MCF 10A (cell line): ENCODE measurements at places on chromosomes 12 and 14.

DNA sequence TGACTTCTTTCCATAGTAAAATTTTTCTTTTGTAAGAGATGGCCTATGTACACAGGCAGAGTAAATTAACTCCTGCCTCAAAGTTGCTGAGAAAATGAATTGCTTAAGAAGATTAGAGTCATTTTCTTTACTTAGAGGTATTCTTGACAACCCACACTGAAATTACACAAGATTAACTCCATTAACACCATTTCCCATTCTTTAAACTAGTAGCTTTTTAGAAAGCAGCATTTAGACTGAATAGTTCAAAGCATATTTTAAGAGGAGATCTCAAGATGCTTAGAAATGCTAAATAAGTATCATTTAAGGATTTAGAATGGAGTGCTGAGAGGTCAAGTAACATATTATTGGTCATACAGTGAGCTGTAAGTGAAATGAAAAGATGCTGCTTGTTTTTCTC is 35.5 kb downstream of the PUS7L start:
- no peak for DNase-seq

DNA sequence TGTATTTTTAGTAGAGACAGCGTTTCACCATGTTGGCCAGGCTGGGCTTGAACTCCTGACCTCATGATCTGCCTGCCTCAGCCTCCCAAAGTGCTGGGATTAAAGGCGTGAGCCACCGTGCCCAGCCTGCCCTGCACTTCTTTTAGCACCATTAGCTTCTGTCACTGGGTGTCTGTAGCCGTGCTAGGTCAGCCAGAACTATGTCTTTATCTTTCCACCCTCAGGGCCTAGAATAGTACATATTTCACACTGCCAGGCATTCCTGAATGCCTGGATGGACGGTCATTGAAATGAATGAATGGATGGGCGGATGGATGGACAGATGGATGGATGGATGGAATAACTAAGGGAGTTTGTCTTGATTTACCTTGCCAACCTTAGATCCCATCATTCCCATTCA is 33.7 kb downstream of the FBXL14 start:
- no peak for DNase-seq

- DNase-seq = no peak
Observed at GRCh38 chr12:119338593-119339363, 4.2 kb downstream of the CCDC60 start.

DNA sequence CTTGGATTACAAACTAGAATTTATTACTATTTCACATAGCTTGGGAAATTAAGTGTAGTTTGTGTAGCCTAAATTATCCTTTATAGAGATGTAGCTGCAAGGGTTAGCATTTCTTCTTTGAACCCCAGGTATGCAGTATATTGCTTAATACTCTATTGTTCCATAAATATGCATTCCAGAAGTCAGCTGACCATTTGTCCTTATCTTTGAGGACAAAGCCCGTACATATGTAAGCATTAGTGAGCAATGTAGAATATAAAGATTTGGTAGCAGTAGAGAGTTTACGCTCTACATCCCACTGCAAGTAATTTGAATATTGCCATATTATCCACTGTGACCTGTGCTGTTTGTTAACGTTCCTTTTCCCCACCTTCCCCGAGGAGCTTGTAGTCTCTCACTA is 26.9 kb downstream of the PPM1A start:
- no peak for DNase-seq

DNA sequence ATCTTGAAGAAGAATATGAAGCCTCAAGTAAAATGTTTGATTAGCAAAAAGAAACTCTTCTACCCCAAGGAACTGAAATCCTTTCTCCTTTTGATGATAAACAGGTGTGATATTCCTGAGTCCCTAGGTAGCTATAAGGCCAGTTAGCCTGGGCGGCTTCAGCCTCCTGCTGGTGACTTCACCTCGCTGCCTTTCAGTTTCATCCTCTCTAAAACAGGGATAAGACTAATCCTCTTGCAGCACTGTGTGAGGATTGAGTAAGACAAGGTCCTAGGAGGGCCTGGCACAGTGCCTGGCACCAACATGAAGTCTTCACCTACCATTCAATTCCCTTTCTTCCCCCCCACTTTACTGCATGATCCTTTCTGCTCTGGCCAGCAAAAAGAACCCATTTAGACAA is 42.1 kb downstream of the CIT start:
- DNase-seq = peak; percentile 61

DNA sequence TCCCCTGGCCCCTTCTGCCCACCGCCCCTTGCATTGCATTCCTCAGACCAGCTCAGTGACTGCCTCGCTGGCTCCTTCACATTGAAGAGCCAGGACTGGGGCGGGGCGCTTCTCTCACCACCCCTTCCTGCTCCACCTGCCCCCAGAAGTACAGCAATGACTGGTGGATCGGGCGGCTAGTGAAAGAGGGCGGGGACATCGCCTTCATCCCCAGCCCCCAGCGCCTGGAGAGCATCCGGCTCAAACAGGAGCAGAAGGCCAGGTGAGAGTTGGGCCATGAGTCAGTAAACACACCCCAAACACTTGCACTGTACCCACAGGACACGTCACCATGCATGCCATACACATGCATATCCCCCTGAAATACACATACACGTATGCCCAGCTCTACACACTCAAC is 5.8 kb downstream of the CACNB3 start:
- DNase-seq = peak; percentile 62

- peak; percentile 39 for DNase-seq
Observed at GRCh38 chr14:61213191-61213621, 67.9 kb downstream of the TMEM30B start.

GRCh38 chr12:131211340-131211938 is 257.7 kb downstream of the ADGRD1 start:
- no peak for DNase-seq

DNA sequence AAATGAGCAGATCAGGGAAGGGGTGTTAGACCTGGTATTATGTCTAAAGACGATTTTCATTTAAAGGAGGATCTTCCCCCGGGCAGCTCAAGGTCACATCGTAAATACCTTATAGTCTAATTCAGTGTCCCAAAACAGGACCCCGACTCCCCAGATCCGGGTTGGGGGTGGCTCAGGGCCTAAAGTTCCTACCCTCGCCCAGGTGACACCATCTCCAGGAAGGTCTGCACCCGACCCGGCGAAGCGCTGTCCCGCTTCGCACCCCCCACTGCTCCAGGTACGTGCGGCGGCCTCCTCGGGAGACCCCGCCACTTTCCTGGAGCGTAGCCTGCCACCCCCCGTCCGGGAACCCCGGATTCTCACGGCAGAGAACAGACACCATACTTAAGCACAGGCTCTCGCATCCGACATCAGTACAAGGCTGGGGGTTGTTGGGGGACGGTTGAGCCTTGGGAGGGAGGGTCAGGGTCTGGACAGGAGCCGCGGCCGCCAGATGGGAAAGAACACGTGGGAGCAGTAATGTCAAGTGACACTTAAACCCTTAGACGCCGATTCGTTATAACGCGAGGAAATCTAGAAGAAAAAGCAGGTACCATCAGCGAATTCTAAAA is 556 bp downstream of the TIMM9 start:
- peak; percentile 62 for DNase-seq

GRCh38 chr12:67048371-67048770 is 220.8 kb upstream of the CAND1 start:
- peak; percentile 64 for DNase-seq

DNA sequence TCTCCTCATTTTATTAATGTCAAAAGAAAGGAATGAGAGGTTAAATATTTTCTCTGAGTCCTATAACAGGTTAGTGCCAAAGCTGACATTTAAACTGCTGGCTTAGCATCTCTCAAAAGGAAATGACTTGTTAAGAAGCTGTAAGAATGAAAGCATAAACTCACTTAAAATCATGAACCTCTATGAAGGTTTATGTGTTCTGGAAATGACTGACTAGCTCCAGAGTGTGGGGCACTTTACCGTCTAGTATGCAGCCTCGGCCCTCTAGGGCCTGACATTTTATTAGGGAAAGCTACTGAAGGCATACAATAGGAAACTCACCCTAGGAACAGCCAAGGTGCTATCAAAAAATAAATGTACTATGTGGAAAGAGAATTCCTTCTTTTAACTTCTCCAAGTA is 35.1 kb downstream of the SPX start:
- no peak for DNase-seq

DNA sequence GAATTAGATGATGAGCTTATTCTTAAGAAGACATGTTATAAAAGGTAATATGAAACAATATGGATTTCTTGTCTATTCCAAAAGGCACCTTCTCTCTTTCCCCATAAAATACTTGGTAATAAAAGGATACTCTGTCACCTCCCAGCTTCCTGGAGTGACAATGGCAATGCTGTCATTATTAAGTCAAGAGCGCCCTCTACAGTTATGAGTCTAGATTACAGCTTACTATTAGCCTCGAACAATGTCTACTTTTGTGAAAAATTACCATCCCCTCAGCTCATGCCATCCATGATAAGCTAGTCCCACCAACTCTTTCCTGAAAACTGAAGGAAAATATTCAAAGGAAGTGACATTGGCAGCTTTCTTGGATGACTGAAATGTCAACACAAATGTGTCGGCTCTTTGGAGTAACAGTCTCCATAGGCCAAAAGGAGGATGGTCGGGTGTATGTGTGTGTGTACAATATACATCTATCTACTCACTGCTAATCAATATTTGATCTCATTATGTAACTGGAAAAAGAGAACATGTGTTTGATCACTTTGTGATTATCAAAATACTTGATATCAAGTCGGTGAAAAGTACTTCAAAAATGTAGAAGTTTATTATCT is 48.7 kb upstream of the CDKN3 start:
- DNase-seq = peak; percentile 68

GRCh38 chr12:94263905-94264561 is 115.7 kb downstream of the PLXNC1 start:
- DNase-seq = no peak

DNA sequence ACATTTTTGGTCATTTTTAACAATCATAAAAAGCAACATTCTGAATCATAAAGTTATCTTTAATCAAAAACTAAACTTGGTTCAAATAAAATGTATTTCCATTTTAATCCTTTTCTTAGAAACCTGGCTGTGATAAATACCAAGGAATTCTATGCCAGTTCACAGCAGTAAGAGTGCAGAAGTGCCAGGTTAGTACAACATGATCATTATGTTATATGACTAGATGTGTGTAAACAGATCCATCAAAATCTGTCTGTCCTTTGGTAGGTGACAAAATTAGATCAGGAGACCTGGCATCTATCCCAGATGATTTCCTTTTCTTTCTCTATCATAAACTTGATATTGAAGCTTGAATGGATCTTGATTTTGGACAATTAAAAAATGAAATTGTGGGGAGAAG is 200.6 kb upstream of the STXBP6 start:
- DNase-seq = no peak

DNA sequence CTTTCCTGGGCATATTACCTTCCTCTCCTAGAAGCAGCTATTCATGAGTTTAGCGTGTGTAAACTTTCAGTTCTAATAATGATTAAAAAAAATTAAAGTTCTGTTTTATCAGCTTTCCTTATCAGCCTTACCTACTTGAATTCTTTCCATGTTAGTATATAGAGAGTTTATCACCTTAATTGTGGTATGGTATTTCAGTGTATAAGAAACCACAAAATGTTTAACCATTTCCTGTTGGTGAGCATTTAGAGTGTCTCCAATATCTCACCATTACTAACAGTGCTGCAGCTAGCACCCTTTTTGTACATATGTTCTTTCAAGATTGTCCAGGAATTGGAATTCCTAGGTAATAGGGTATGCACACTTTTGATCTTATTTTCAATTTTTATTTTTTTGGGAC is 89.5 kb downstream of the FBXO33 start:
- DNase-seq = no peak

DNA sequence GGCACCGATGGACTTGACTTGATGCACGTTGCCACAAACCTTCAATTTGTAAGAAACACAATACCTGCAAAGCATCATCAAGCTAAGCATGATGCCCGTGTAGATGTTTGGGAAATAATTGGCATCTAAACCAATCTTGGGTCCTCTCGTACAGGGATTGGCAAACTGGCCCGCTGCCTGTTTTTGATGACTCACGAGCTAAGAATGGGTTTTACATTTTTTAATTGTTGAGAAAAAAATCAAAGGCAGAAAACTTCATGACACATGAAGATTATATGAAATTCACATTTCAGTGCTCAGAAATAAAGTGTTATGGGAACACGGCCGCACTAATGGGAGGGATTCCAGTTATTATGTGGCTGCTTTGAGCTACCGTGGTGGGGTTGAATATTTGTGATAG is 10.9 kb downstream of the MTA1 start:
- peak; percentile 92 for DNase-seq

DNA sequence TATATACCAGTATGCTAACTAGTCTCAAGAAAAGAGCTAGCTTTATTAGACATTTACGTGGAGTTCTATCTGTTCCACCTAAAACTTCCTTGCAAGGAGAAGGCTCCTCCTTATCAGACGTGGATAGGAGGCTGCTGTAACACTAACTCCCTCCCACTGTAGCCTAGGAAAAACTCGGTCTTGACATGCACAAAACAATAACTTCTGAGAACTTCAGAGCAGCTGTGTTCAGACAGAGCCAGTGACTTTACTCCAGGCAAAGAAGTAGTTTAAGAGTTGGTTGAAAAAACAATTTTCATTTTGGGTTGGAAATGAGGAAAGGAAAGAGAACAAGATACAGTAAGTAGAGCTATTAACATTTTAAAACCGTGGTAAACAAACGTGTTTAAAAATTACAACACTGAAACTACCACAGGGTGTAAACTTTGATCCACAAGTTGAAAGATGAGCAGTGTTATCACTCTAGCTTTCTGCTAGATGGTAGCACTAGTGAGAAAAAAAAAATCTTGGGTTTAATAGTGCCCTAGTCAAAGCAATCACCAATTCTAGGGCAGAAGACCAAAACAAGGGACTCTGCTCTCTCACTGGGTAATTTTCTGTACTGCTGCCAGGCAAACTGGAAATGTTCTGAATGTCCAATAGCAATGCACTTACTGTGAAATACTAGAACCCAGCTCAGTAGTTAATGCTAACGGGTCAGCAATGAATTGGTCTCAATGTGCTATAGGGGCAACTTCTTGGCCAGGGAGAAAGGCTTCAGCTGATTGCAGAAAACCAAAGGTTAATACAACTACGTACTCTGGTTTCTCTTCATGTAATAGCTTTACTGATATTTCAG is 2.4 kb downstream of the ATF7 start:
- peak; percentile 48 for DNase-seq

- no peak for DNase-seq
Observed at GRCh38 chr12:56078427-56078826, 1.5 kb upstream of the ERBB3 start.

DNA sequence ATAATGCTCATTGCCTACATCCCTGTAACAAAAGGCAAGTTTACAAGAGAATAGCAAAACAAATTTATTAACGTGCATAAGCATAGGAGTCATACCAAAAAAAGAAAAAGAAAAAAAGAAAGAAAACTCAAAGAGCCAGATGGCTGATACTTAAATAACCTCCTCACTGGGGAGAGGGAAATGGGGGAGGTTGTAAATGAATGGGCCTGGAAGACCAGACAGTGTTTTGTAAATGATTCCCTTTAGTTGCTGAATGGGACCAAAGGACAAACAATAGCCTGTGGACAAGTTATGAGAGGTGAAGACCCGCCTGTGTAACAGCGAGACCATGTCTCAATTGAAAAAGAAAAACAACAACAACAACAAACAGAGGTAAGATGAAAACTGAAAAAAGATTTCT is 35.3 kb downstream of the CAPS2 start:
- DNase-seq = no peak

GRCh38 chr14:105411017-105411941 is 8.3 kb upstream of the MTA1 start:
- peak; percentile 27 for DNase-seq
